ENCODE measurements at places on chromosomes 3 and 15. TPM values are rescaled to one million over a fixed set of nuclear protein-coding genes. Genes with fewer than 3 reads are reported as not detected.

The CTXN2 gene
- total RNA-seq = not detected

The TMEM158 gene
- 19.3 TPM for total RNA-seq

The STRA6 gene
- total RNA-seq = 0.18 TPM

The KLHDC8B gene
- total RNA-seq = 91.7 TPM

The DAZL gene
- not detected for total RNA-seq

The HCLS1 gene
- total RNA-seq = 2.7 TPM

The ST8SIA2 gene
- total RNA-seq = 0.25 TPM

The FAM107A gene
- 0.54 TPM for total RNA-seq

The SSR3 gene
- 420 TPM for total RNA-seq

The ZNF385D gene
- total RNA-seq = 11.5 TPM

The ADGRG7 gene
- not detected for total RNA-seq

The TYRO3 gene
- 8.0 TPM for total RNA-seq

The TMEM266 gene
- not detected for total RNA-seq

The SLC22A14 gene
- total RNA-seq = not detected
